Aorta (tissue), 5 donors: ENCODE measurements at places on chromosomes 3 and 15. TPM values are rescaled to one million over a fixed set of nuclear protein-coding genes. Genes with fewer than 3 reads are reported as not detected.
A peak's percentile ranks its signal among the peaks of the same experiment; 100 is the strongest.

GRCh38 chr3:134885877-134886621 is 91.0 kb downstream of the EPHB1 start:
- H3K36me3 ChIP-seq = no peaks in the 10 kb centered on the region
- no peak overlapping the region for H3K27ac ChIP-seq
- DNase-seq = no peak
- H3K4me3 ChIP-seq = no peak overlapping the region
- H3K4me1 ChIP-seq = no peaks in the 10 kb centered on the region
- no peaks in the 10 kb centered on the region for H3K27me3 ChIP-seq

GRCh38 chr15:26201177-26201858 is 338.2 kb upstream of the ATP10A start:
- no peaks in the 10 kb centered on the region for H3K27me3 ChIP-seq
- no peaks in the 10 kb centered on the region for H3K4me1 ChIP-seq
- H3K27ac ChIP-seq = no peak overlapping the region
- DNase-seq = no peak
- H3K4me3 ChIP-seq = no peak overlapping the region

GRCh38 chr3:185560676-185561075 is 8.3 kb upstream of the LIPH start:
- no peak overlapping the region for H3K4me3 ChIP-seq
- H3K27me3 ChIP-seq = no peaks in the 10 kb centered on the region
- no peak overlapping the region for H3K27ac ChIP-seq
- no peaks in the 10 kb centered on the region for H3K4me1 ChIP-seq

DNA sequence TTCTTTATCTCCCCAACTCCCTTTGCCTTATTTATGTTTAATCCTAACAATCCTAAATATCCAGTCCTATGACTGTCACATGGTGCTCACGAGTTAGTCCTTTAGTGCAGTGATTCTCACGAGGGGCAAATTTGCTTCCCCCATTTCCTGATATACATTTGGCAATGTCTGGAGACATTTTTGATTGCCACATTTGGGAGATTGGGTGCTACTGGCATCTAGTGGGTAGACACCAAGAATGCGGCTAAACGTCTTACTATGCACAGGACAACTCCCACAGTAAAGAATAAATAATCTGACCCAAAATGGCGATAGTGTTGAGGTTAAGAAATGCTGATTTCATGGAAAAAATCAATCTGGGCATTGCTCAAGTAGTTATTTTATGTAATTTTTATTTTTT is 466.5 kb downstream of the ROBO2 start:
- no peak for DNase-seq
- no peaks in the 10 kb centered on the region for H3K4me1 ChIP-seq
- no peak overlapping the region for H3K4me3 ChIP-seq

Gene PTH1R
- total RNA-seq = 6.7 TPM

Gene HYAL3
- 2.2 TPM for total RNA-seq

Gene SCN10A
- total RNA-seq = not detected

DNA sequence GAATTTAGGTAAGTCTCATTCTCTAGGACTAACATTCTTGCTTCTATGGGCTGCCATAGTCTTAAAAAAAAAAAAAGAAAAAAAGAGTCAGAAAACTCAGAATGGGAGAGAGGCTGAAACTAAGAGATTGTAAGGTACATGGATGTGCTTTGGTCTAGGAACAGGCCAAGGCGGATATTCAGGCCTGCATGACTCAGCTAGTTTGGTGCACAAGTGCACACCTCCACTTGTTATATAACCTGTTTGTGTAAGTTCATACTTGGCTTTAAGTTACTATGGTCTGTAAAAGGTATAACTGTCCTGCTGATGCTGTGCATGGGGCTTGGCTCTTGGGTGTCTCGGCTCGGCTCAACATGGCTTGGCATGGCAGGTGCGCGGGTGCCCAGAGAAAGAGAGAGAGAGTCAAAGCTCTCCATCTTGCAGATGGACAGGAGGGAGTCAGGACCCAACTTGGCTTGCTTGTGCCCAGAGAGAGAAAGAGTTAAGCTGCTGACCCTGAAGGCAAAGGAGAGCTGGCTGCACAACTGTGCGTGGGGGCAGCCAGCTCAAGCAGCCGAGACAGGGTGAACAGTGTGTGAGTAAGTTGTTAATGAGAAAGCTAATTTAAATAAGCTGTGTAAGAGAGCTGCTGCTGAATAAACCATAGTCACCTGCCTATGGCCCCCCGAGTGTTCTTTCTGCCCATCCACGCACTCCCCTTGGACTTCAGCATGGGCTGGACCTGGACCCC is 31.4 kb upstream of the CHRNB4 start:
- H3K4me1 ChIP-seq = no peaks in the 10 kb centered on the region
- peak; percentile 12 for DNase-seq
- H3K36me3 ChIP-seq = no peaks in the 10 kb centered on the region
- H3K4me3 ChIP-seq = no peak overlapping the region
- H3K27me3 ChIP-seq = no peaks in the 10 kb centered on the region
